ENCODE measurements at places on chromosomes 2 and 18. TPM values are rescaled to one million over a fixed set of nuclear protein-coding genes. Genes with fewer than 3 reads are reported as not detected.

Gene WDCP
- 9.5 TPM for polyA plus RNA-seq

Gene DNAJC10
- polyA plus RNA-seq, result 62.9 TPM

Gene CPLX4
- 0.27 TPM for polyA plus RNA-seq

Gene SLC19A3
- polyA plus RNA-seq, result 6.1 TPM

Gene CTAGE1
- not detected for polyA plus RNA-seq
